ENCODE measurements at places on chromosomes 12 and 14.
A peak's percentile ranks its signal among the peaks of the same experiment; 100 is the strongest.

GRCh38 chr14:37985826-37986470 lies 221.8 kb upstream of the SSTR1 start:
- DNase-seq, result peak; percentile 35

DNA sequence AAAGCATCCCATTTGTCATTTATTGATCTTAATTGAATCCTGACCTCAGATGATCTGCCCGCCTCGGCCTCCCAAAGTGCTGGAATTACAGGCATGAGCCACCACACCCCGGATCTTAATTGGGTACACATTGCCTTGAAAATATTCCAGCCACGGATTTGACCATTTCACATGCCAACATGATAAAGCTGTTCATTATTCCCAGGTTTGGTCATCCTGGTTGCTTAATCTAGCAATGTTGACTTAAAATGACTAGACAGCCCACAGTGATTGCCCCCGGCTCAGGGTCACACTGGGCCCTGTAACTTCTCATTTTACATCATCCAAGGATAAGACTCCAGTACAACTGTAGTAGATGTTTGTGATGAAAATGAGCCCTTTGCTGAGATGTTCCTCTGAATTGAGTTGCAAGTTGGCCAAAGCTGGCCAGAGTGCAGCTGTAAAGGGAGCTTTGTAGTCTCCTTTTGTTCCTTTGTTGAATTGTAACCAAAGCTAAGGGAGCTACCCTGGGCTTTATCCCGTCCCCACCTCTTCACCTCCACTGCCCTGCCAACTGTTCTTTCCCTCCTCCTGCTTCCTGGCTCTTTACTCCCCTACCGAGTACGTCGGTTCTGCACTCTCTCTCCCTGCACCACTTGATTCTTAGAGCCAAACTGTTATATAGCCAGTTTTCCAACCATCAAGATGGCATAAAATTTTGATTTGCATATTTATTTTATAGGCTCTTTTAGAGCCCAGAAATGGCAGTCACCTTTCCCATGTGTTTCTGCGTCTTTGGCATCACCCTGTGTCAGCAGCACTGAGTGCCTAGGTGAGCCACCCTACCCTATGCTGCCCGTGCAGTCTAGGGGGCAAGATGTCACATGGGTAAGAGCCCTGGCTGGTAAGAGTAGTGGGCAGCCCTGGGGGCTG lies 141.3 kb upstream of the HIF1A start:
- no peak for DNase-seq

DNA sequence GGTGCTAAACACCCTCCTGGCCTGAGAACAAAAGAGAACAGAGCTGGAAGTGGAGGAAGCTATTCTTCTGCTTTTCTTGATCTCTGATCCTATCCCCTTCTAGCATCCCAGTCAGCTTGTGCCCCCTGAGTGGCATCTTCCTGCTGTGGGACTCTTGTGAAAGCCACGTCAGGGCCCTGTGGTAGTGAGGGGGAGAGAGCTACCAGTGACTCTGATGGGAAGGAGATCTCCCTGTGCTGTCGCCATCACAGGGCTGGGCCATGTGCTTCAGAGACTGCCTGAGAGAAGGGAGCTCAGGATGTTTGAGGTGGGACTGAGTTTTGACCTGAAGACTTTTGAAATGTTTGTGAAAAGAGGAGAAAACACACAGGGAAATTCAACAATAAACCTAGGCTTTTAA lies 107.6 kb upstream of the FUT8 start:
- DNase-seq, result no peak

DNA sequence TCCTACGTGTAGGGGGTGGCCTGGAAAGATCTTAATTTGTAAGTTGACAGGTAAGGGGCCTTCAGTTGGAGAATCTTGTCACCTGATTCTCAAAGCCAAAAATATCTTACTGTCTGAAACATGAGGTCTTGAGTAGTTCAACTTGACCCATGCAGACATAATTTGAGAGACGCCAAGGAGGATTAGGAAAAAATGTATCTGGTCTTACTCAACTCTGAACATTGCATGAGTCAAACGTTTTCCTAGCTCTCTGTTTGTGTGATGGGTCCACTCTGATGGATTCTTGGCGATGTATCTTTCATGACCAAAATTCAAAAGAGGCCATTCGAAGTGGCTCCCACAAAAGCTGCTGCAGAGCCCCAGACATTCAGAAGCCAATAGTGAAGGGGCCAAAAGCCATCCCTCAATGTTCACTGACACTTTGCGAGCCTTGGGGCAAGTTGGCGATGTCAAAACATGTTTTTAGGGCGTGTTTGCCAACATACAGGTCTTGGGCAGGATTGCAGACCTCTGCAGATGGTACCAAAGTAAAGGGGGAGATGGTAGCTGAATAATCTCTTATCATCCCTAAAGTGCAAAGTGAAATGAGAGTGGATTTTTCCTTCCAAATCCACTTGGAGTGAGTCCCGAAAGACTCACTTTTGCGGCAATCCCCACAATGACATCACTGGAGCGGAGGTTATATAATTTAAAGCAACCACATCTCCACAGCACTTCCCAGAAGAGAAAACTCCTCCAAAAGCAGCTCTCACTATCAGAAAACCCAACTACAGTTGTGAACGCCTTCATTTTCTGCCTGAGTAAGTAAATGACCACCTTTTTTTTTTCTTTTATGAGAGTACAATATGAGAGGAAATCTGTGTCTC lies at the start of gene BDKRB1:
Gene BDKRB1, plus strand, starts transcription at position 710 of the 866 bp plus-strand sequence. CDS start 7,473 bp downstream, outside the sequence.
- no peak for DNase-seq

DNA sequence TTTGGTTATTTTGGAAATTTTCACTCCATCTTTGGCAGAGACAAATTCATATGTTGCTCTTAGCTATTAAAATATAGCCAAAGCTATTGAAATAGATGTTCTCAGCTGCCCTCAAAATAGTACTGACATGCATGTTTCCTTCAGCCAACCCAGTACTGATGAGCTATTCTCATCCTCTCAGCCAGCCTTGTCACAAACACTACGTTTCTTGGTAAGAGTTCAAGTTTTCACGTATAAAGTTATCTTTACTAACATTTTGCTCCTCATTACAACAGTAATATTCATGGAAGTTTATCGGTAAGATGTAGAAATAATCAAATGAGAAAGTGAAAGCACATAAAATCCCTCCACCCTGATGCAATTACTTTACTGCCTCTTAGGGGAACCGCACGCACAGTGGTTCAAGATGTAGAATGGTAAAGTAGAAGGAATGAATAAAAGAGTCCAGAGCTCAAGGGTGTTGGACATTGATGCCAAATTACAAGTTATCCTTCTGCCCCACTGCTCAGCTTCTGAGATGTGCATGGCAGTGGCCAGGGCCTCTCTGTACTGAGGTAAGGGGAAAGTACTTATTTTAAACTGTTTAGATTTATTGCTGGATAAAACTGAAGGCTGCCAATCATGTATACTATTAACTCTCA lies 20.7 kb downstream of the GCH1 start:
- no peak for DNase-seq

- no peak for DNase-seq
Observed at GRCh38 chr12:40469736-40470135, 222.5 kb upstream of the CNTN1 start.

DNA sequence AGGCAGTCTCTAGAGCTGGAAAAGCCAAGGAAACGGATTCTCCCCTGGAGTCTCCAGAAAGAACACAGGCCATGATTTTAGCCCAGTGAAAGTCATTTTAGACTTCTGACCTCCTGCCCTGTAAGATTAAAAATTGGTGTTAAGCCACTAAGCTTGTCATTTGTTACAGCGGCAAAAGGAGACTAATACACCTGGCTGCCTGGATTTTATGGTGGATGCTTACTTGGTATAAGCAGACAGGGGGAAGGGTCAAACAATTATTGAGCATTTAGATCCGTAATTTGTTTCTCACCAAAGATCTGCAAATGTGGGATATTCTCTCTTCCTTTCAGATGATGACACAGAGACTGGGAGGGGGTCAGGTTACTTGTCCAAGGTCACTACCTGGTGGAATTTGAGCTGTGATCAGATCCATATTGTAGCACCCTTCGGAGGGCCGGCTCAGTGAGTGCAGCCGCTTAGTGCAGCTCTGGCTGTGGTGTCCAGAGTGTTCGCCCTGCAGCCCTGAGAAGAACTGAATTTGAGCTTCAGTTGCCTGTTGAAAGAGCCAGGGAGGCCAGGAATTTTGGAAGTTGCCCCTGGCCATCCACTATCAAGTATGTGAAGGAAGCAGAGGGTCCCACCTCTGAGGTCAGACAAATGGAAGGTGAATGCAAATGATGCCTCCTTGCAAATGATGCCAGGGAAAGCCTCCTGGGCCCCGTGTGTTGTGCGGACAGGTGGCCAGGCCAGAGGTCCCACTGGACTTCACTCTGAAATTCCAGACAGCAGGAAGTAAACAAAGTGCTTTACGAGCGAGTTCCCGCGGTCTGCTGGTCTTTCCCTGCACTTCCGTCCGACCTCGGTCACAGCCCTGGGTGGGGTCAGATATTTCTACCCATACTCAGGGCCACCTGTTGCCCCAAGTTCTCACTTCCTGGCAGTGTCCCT lies 15.1 kb downstream of the GLRX5 start:
- DNase-seq, result no peak
